Femur (tissue), 1 donor: ENCODE measurements at places on chromosomes 3 and 15.

GRCh38 chr3:124883766-124884473 lies 3.2 kb downstream of the ITGB5 start:
- DNase-seq = no peak

DNA sequence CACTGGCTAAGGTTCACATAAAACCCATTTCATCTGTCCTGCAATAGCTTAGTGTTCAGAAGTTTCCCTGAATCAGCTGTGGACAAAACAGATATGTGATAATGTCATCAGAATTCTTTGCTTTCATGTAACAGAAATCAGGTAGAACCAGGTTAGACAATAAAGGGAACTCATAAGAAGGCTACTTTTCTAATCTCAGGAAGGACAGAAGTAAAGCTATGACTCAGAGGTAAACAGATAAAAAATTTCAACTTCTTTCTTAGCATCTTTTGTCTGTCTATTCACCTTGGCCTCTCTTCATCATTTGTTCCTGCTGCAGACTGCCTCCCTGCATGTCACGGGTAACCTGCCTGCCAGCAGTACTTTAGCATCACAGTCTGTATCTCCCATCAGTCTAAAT lies 643.1 kb downstream of the MECOM start:
- DNase-seq = no peak

DNA sequence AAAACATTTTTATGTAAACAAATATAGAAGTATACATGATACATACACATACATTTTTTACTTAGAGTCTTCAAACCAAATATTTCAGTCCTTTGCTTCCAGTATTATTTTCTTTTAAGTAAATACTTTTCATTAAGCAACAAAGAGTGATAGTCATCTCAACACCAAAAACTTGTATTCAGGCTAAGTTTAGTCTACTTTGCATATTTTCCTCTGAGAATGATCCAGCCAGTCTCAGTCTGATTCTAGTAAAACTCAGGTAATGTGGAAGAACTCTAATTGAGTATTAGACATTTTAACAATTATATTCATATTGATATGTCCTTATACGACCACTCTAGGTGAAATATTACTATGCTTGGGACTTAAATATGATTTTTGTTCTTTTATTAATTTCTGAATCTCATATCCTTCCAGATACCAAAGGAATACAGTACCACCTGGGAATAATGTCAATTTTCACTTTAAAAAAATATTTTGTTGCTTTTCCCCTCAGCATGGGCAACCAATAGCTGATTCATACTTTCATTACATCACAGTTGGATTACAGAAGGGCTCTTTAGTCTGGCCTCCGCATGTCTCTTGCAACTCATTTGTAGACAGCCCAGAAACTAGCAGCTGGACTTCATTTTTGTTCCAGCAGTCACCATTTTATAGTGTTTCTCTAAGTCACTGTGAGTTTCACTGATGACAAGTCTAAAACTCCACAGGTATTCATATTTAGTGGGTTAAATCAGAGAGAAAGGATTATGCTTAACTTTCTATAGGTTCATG lies 390.4 kb downstream of the ZBTB20 start:
- no peak for DNase-seq

DNA sequence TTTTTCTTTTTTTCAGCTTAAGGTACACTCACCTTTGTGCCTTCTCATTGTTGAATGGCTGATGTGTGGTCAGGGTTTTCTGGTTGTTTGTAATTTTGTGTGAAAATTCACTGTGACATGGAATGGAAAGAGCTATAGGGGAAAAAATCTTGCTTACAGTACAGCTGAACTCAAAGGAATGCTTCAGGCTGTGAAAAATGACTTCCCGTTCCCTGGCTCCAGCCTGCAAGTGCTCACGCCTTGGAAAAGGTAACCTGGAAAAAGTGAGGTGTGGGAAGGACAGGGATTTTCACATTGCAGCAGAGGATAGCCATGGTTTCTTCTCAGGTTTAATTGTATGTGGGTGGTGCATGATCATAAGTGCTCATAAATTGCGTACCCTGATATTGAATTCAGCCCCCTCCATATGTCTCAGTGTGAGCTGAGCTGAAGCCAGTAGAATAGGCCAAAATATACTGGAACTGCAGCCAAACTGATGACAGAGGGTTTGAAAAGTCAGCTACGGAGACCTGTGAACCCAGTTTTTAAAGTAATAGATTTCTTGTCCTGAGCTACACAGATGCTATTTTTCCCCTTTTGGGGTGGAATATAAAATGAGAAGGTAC lies 228.7 kb upstream of the RASGRP1 start:
- peak; percentile 39 for DNase-seq

DNA sequence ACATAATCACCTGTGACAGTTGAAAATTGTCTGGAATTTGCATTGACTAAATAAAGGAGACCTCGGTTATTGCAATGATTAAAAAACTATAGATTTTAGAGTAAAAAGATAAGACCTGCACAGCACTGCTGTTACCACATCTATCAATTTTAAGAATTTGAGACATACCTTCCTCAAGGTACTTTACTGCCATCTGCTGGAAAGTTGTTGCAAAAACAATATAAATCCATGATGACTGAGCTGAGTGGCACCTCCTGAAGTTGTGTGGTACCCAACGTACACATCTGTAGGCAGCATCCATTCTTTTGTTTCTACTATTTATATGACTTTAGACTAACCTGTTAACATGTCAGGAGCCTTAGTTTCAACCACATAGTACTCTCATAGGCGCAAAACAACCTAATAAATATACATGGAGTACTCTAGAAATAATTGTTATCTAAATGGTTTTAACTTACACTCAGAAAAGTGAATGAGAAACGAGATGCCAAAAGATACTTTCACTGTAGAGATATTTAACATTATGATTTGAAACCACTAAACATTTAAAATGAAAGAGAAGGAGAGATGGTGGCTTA lies 106.7 kb downstream of the GHSR start:
- DNase-seq = no peak

- DNase-seq = peak; percentile 64
These were observed 151.4 kb upstream of the BCL6 start for GRCh38 chr3:187896646-187897045.

DNA sequence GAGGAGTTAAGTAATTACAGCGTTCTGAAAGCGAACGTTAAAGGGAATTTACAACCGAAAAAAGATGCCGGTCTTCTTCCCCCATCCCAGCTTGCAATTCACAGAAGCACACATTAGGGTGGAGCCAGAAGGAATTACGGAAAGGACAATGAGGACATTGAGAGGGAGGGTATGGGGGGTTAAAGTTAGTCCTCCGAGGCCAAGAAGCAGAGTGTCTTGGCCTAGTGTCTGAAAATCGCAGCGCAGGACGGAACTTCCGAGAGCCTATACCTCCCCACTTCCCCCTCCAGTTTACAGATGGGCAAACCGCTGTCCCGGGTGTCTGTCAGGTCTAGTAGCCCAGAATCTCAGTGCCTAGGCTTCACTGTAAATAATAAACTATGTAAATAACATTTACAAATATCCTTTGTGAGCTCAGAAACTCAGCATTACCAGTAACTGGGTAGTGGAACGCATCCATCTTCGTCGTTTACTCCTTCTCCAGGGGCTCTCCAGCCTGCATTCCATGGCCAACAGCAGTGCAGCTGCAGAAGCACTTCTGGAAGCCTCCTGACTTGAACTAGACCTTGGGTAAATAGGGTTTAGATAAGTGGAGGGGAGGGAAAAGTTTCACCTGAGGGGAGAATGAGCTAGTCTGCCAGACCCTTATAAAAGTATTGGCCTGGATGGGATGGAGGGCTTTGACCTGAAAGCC lies 922 bp downstream of the ADPRH start:
- DNase-seq = peak; percentile 67

GRCh38 chr3:160376681-160377080 lies 22.3 kb downstream of the IFT80 start:
- DNase-seq = no peak

GRCh38 chr3:101870138-101870537 lies 20.8 kb downstream of the NFKBIZ start:
- no peak for DNase-seq

DNA sequence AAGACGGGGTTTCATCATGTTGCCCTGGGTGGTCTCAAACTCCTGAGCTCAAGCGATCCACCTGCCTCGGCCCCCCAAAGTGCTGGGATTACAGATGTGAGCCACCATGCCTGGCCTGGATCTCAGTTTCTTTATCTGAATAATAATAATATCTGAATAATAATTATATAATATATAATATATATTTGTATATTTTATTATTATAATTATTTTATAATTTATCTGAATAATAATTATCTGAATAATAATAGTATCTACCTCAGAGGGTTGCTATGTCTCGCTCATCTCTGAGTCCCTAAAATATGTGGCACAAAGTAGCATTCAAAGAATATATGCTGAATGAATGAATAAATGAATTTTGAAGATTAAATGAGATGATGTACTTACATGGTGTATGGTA lies 44.8 kb downstream of the TMEM40 start:
- DNase-seq = no peak

GRCh38 chr3:20254268-20255117 lies 68.5 kb upstream of the SGO1 start:
- no peak for DNase-seq

- no peak for DNase-seq
These were observed 31.4 kb downstream of the GPD1L start for GRCh38 chr3:32137870-32138269.

- no peak for DNase-seq
These were observed 62.6 kb downstream of the SMAD3 start for GRCh38 chr15:67127965-67128364.

- peak; percentile 28 for DNase-seq
These were observed 225.8 kb downstream of the TAFA4 start for GRCh38 chr3:68706536-68706935.

GRCh38 chr3:42666577-42666998 lies 13.1 kb downstream of the ZBTB47 start:
- no peak for DNase-seq

DNA sequence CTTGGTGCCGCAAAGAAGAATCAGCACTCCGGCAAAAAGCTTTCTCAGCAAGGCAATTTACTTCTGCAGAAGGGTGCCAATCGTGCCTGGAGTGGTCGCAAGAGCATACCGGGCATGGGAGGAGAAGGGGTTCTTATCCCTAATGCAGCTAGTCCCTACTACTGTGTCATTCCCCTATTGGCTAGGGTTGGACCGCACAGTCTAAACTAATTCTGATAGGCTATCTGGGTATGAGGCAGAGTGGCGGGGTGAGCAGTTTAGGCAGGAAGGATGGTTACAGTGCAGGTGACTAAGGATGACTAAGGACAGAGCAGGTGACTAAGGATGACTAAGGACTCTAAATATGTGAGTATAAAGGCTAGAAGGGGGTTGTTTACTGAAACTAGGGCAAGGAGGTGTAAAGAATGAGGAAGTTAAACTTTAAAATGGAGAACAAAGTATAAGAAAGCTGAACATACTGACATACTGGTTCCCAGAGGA lies 52.9 kb downstream of the PGBD4 start:
- no peak for DNase-seq

- DNase-seq = peak; percentile 44
These were observed 61.3 kb downstream of the NSMCE3 start for GRCh38 chr15:29208352-29208751.

- DNase-seq = peak; percentile 70
These were observed 16.1 kb upstream of the TM4SF1 start for GRCh38 chr3:149393345-149394160.

GRCh38 chr15:63344731-63345390 lies 36.8 kb downstream of the CA12 start:
- no peak for DNase-seq

DNA sequence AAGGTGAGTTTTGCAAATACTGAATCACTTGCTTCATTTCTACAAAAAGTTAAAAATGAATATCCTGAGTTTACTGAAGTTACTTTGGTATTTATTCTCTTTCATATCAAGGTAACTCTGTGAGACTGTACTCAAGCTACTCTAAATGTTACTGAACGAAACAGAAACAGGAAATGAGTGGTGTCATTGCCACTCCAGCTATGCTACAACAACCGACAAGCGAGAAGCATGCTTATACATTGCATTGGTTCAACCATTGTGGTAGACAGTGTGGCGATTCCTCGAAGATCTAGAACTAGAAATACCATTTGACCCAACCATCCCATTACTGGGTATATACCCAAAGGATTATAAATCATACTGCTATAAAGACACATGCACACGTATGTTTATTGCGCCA lies 313.2 kb upstream of the THBS1 start:
- no peak for DNase-seq

DNA sequence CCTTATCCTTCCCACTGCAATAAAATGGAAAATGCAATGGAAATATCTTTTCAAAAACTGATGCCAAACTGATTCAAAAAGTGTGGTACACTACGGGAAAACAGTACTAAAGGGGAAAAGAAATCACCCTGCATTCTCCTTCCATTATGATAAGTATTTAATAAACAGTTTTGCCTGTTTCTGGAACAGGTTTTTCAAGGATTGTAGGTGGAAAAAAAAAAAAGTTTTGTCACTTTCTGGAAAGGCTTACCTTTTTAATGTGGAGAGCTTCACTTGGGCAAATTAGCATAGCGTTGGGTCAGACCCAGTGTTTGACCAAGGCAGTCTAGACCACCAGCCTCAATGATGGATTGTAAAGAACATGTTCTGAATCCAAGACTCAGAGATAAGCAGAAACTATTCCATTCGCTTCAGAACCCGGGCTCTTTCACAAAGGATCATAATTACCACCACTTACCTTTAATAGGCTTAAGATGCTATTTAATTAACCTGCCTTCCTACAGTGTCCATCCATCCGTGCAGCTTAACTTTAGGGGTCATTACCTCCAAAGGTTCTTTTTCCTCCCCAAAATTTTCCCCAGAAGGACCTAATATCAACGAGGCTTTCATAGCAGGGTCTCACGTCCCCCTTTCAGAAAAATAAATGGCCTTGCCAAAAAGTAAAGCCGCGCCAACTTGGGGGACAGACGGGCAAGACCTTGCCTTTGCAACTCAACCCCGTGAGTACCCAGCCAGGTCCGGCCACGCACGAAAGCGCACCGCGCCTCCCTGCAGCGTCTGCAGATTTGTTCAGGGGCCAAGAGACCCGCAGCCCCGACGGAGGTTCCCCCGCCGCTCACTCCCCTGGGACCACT lies 1.0 kb downstream of the DCBLD2 start:
- no peak for DNase-seq

- no peak for DNase-seq
These were observed 7.0 kb upstream of the BOC start for GRCh38 chr3:113204371-113204770.

DNA sequence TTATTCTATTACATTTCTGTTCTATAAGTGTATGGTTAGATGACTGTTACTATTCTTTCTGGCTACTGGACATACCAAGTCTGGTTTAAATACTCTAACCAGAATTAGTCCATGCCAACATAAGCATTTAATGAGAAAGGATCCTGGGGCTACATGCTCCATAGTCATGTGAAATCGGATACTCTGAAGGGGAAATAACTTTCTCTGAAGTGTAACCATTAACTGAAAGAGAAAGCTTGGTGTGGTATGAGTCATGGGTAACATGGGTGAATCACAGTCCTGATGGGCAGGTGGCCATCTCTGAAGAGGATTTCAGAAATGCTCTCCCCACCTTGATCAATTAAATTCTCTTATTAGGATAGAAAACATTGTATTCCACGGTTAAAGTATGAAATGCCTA lies 69.4 kb downstream of the FHIT start:
- DNase-seq = no peak
